ENCODE measurements at places on chromosomes 12 and 14.

DNA sequence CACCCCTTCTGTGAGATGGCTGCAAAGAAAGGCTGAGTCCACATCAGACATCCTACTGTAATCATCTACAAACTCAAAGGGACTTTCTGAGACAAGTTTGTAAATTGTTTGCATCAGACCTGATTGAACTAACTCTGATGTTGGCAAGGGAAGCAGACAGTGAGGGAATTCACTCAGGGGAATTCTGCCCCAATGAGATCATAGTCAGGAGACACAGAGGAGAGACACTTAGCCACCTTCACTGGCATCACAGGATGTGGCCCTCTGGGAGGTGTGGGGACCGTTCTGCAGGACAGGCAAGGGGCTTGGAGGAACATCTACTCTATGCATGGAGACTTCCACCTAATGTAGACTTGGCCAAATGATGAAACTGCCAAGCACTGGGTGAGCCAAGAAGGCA, 70.7 kb upstream of the DDX11 start:
- H3K4me3 ChIP-seq = no peak overlapping the region
- H3K27ac ChIP-seq = no peak overlapping the region
- peaks cover 12% of the 10 kb centered on the region for H3K4me1 ChIP-seq

DNA sequence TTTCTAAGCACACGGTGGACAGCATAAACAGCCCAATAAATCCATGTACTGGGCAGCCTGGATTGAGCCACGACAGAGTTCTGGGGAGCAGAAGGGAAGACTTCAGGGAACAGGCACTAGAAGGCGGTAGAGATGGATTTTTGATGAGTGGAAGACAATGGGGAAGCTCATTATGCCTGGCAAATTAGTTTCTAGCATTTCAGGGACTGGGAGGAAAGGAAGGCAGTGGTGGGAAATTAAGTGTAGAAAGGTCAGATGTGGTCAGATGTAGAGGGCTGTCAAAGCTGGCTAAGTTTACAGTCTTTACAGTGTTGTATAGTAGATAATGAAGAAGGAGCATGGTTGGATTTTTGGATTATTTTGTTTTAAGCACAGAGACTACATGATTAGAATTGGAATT, 9.2 kb downstream of the EGLN3 start:
- no peaks in the 10 kb centered on the region for H3K27me3 ChIP-seq
- peaks cover 5% of the 10 kb centered on the region for H3K4me1 ChIP-seq
- DNase-seq = no peak
- no peak overlapping the region for H3K27ac ChIP-seq
- no peaks in the 10 kb centered on the region for H3K36me3 ChIP-seq

DNA sequence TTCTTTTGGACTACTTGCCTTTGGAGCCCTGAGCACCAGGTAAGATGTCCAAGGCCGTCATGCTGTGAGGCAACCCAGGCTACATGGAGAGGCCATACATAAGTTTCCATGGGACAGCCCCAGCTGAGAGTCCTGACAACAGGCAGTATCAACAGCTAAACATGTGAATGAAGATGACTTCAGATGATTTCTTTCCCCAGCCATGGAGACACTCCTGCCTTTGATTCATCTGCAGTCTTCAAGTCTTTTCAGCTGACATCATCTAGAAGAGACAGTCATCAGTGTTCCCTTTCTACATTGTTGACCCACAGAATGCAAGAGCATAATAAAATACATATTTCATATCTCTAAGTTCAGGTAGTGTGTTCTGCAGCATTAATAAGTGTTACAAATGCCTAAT, 398.7 kb downstream of the BTG1 start:
- no peaks in the 10 kb centered on the region for H3K27me3 ChIP-seq
- no peak for DNase-seq
- no peak overlapping the region for H3K4me3 ChIP-seq
- no peaks in the 10 kb centered on the region for H3K4me1 ChIP-seq
- no peaks in the 10 kb centered on the region for H3K36me3 ChIP-seq
- H3K27ac ChIP-seq = no peak overlapping the region

DNA sequence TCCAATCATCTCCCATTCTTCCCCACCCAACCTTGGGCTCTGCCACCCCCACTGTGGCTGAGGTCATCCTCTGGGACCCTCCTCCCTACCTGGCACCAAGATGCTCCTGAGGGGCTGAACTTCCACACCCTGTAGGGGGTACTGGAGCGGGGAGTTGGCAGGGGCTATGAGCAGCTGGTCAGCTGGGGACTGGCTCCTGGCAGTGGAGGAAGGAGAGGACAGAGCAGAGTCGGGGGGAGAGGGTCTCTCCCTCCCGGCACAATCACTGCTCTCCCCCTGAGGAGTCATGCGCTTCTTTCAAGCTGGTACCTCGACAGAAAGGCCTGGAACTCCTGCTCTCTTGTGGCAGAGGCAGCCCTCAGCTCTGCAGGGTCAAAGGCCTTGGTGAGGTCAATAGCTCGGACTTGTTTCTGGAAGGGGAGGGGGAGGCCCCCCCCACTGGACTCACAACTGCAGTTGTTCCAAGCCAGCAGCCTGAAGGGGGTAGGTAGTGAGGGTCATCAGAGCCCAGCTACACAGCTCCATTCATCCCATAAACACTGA, 2.0 kb downstream of the B4GALNT1 start:
- H3K4me1 ChIP-seq = no peaks in the 10 kb centered on the region
- H3K36me3 ChIP-seq = no peaks in the 10 kb centered on the region
- no peak for DNase-seq
- H3K27ac ChIP-seq = no peak overlapping the region
- no peak overlapping the region for H3K4me3 ChIP-seq

DNA sequence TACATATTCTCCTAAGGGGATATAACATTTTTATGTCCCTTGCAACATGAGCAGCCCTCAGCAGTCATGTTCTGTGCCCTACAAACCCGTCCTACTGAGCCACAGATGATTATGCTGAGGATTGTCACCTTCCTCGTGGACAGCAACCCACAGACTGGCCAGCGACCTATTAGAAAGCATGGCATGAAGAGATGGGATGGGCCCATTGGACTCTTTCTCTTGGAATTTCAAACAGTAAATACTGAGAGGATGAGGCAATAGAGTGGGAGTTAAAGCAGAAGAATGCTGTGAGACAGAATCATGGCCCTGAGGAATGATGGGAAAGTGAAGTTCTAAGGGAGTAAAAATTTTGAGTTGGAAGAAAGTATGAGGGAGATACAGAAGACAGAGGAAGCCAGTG, 149.9 kb upstream of the BTG1 start:
- H3K27me3 ChIP-seq = no peaks in the 10 kb centered on the region
- no peaks in the 10 kb centered on the region for H3K36me3 ChIP-seq
- H3K4me1 ChIP-seq = peaks cover 3% of the 10 kb centered on the region
- H3K27ac ChIP-seq = no peak overlapping the region
- DNase-seq = no peak

DNA sequence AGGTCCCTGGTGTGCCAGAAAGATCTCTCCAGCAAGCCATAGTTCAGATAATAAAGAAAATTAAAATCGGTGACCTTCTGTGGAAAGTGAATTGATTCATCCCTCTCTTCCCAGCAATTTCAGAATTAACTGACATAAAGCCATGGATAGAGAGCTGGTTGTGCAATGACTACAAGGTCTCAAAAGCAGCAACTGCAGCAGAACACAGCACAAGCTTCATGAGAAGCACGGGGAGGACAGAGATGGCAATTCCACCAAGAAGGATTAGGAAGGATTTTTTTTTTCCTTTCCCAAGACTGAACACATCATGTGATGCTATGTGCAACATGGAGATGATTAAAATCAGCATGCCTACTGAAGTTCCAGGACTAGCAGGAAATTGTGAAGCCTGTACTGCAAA, 154.9 kb upstream of the PLEKHG7 start:
- no peak overlapping the region for H3K27ac ChIP-seq
- H3K36me3 ChIP-seq = no peaks in the 10 kb centered on the region

DNA sequence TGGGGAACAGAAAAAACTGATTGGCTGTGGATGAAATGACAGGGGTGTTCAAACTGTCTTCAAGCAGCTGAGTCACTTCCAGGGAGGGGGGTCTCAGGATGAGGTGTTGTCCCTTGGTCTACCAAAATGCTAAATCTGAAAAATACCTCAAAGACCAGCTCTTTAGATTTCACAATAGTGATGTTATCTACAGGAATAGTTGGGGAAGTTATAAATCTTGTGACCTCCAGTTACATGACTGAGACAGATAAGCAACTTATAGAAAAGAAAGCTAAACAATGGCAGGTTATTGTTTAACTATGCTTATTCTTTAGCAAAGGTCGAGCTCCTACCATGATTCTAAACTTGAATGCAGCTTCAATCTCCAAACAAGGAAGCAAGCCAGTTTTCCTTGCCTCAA, 125.4 kb downstream of the SYT10 start:
- H3K27ac ChIP-seq = no peak overlapping the region
- H3K27me3 ChIP-seq = no peaks in the 10 kb centered on the region
- no peak overlapping the region for H3K4me3 ChIP-seq
- no peaks in the 10 kb centered on the region for H3K4me1 ChIP-seq
- no peak for DNase-seq

DNA sequence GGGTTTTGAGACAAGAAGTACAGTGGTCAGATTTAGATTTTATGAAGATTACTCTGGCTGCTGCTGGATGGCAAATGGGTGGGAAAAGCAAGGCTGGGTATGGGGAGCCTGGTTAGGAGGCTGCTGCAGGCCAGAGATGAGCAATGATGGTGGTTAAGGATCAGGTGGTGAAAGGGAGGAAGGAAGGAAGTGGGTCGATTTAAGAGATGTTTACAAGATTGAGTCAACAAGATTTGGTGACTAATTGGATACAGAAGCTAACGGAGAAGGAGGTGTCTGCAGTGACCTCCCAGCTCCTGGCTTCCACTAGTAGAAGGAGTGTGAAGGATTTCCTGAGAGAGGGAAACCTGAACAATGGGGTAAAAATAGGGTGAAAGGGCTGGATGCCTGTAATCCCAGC, 18.7 kb downstream of the NOS1 start:
- H3K4me1 ChIP-seq = no peaks in the 10 kb centered on the region
- no peaks in the 10 kb centered on the region for H3K27me3 ChIP-seq
- no peak overlapping the region for H3K27ac ChIP-seq
- H3K4me3 ChIP-seq = no peak overlapping the region
- H3K36me3 ChIP-seq = no peaks in the 10 kb centered on the region
- DNase-seq = no peak

Data from endothelial cell of umbilical vein (primary cell).